ENCODE measurements at places on chromosomes 6 and 20. TPM values are rescaled to one million over a fixed set of nuclear protein-coding genes. Genes with fewer than 3 reads are reported as not detected.

The PSORS1C2 gene
- not detected for total RNA-seq

The SMPDL3A gene
- total RNA-seq = 64.8 TPM

The C20orf141 gene
- total RNA-seq = not detected

The SLC9A8 gene
- total RNA-seq = 30.6 TPM

The GSTA2 gene
- total RNA-seq = not detected

The IMPG1 gene
- not detected for total RNA-seq

The OVOL2 gene
- total RNA-seq = not detected

The CSNK2B gene
- 124 TPM for total RNA-seq

The NRSN1 gene
- total RNA-seq = not detected

The PRICKLE4 gene
- total RNA-seq = 12.4 TPM

The PKIB gene
- not detected for total RNA-seq

DNA sequence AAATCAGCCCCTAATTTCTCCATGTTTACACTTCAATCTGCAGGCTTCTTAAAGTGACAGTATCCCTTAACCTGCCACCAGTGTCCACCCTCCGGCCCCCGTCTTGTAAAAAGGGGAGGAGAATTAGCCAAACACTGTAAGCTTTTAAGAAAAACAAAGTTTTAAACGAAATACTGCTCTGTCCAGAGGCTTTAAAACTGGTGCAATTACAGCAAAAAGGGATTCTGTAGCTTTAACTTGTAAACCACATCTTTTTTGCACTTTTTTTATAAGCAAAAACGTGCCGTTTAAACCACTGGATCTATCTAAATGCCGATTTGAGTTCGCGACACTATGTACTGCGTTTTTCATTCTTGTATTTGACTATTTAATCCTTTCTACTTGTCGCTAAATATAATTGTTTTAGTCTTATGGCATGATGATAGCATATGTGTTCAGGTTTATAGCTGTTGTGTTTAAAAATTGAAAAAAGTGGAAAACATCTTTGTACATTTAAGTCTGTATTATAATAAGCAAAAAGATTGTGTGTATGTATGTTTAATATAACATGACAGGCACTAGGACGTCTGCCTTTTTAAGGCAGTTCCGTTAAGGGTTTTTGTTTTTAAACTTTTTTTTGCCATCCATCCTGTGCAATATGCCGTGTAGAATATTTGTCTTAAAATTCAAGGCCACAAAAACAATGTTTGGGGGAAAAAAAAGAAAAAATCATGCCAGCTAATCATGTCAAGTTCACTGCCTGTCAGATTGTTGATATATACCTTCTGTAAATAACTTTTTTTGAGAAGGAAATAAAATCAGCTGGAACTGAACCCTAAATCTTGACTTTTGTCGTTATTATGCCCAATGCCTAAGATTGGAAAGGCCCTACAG, 4.5 kb downstream of the SOX4 start:
- DNase-seq = no peak

GRCh38 chr20:25238319-25239037, 9.4 kb upstream of the PYGB start:
- no peak for DNase-seq

DNA sequence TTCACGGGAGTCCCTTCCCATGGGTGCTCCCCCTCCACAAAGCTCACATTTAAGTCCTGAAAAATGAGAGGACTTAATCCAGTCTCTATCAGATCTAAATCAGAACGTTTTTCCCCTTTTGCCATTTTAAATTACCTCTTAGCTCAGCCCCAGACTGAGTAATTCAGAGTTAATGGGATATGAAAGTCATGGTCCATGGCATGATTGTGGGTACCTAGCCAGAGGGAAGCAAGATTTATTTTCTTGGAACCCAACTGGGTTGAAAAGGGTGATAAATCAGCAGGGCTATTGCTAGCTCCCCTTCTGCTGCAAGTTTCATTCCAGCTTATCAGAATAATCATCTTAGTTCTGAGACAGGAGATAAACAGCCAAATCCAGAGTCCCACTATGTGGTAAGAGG, 320.2 kb upstream of the CHD6 start:
- no peak for DNase-seq

GRCh38 chr6:17102258-17102870, 514 bp downstream of the STMND1 start:
- DNase-seq = no peak

DNA sequence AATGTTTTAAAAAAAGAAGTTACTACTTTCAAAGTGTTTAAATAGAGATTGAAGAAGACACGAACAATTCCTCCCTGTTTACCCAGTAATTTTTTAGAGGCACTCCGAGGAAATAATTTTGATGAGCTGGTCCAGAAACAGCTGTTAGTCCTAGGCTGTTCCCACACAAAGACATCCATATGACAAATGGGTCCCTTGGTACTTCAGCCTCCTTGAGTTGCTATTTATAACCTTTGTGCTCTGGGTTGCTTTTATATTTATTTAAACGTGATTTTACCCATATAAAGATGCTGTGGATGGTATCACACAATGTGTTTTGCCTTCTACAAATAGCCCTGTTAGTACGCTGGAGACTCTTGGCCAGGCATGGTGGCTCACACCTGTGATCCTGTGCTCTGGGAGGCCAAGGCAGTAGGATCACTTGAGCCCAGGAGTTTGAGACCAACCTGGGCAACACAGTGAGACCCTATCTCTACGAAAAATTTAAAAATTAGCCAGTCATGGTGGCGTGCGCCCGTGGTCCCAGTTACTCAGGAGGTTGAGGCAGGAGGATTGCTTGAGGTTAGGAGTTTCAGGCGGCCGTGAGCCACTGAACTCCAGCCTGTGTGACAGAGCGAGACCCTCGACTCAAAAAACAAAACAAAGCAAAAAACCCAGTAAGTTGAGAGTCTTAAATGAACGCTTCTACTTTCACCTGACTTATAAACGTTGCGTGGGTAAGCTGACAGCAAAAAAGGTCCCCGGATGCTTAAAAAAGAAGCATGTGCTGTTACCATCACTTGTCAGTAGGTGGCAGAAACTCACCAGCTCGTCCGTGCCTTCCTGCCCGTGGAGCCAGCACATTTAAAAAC, 56.9 kb upstream of the ARMH2 start:
- peak; percentile 85 for DNase-seq

DNA sequence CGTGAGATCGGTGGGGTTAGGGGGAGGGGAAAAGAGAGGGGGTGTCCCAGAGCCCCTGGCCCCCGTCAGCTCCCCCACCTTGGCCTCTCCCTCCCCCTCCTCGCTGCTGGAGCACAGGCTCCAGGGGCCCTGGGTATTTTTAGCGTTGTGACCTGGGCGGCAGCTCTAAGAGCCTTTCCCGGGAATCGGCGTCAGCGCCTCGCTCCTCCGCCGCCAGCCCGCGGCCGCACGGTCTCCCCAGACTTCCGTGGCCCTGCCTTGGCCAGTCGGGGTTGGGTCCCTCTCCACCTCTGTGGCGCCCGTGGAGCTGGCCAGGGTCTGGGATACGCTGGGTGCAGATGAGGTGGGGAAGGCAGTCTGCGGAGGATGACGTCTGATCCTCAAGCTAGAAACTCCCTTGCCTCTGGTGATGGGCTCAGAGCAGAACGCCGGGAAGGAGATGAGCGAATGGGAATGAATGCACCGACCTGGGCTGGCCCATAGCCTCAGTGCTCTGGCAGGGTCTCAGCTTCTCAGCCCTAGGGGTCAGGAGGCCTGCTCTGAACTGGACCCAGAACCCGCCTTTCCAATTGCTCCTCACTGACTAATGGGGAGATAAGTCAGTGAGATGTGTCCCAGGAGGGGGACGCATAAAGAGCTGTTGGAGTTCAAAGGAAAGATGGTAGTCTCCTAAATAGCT, 883 bp upstream of the DBNDD2 start:
- DNase-seq = no peak

GRCh38 chr6:166286839-166287271, 21.3 kb downstream of the PRR18 start:
- DNase-seq = peak; percentile 73

GRCh38 chr6:148464319-148465010, 121.8 kb downstream of the SASH1 start:
- DNase-seq = no peak

DNA sequence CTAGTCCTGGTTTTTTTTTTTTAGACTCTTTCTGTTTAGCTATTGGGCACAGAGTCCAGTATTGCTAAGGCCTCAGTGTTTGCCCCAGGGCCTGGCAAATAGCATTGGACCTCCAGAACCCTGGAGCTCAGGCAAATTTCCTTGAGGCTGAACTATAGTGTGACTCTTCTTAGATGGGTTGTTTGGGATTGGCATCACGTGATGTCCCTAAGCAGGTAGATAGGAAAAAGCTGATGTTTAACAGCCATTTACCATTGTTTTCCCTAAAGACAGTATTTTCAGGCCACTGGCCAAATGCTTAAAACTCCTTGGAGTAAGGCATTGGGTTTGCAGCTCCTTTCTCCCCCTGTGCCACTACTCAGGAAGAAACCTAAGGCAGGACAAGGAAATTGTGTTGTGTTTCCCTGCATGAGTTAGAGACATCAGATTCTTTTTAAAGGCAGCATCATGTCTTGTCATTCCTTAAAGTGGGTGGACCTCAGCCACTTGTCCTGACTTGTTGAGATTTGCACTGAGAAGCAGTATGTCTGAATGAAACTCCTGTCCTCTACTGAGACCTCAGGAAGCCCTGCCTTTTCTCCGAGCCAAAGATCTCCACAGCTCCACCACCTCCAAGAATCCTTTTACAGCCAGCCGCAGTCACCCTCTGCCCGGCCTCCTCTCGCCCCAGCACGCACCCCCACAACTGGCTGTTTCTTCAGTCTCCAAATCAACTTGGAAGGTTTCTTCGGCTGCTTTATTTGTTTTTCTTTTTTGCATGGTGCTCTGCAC, 46.2 kb upstream of the RNF144B start:
- no peak for DNase-seq

DNA sequence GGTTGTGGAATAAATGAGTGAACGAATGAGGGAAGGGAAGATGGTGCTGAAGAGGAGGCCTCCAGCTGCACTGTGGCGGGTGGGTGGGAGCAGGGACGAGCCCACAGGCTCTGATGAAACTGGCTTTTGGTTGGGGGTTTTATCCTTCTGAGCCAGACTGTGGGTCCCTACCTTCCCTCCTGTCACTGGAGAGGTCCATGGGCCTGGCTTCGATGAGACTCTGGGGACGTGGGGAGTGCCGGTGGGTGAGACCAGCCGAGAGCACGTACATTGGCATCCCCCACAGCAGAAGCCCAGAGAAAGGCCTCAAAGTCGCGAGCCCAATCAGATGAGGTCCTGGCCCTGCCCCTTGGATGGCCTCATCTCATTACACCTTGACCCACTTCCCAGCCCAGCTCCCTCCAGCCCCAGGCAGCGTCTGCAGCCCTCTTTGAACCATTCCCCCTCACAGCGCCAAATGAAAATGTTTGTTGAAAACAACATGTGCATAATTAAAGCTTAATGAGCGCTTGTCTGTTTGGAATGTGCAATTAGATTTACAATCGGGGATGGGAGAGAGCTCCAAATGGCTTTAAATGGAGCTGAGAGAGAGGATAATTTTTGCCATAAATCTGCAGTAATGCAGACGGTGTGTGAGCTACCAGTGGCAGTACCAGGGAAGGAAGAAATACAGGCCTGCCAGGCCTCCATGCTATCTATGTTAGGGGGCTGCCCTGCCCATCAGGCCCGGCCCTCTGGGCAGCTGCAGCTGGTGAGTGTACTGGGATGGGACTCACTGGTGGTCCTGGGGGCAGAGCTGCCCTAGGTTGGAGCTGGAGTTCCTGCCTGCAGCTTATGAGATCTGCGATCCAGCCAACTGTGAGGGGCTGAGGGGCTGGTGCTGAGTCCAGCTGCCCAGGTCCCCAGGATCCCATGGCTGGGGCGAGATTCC, 47.2 kb downstream of the TOX2 start:
- DNase-seq = no peak

DNA sequence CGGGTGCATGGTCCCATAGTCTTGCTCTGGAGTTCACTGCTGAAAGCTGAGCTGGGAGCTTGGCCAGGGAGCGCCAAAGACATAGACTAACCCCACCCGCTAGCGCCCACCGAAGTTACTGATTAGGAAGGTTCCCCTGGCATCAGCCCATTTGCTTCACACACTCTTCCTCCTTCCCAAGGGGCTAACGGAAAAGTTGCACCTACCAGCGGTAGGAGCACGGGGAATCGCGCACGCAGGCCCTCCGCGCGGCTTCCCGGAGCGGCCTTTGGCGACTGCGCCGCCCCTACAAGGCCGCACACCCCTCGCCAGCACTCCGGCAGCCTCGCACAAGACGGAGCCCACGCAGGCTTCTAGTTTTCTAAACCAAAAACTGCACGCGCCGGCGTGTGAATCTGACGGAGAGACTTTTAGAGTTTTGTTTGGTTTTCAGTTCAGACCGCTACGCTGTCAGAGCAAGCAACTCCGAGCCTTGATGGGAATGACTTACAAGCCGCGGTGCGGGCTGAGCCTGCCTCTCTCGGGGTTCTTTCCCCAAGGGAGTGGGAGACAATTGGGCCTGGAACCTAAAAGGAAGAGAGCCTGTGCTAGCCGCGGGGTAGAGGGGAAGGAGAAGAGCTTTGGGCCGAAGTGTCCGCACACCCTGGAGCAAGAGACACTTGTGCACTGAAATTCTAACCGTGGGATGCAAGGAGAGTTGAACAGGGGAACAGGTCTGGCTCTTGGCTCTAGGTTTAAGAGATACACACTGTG, 891 bp upstream of the POU3F2 start:
- peak; percentile 73 for DNase-seq

GRCh38 chr20:38888059-38888831, 38.0 kb upstream of the FAM83D start:
- DNase-seq = peak; percentile 70

GRCh38 chr6:158783851-158784250, 35.3 kb downstream of the EZR start:
- no peak for DNase-seq

GRCh38 chr20:8330785-8331695, 199.0 kb downstream of the PLCB1 start:
- no peak for DNase-seq

- DNase-seq = no peak
Observed at GRCh38 chr6:119234457-119234856, 115.1 kb downstream of the MAN1A1 start.

DNA sequence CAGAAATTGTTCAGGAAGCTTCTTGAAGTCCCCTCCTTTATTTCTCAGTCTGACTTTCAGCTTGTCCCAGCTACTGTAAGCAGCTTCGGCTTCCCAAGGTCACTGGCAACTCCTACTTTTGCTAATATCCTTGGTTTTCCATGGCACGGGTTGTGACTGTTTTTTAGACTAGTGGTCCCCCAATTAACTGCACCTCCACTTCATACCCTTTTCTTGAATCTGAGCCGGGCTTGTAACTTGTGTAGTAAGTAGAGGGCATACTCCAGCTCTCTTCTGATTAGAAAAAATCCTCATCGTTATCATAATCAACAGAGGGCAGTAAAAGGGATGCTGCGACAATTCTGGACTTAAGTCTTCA, 162.3 kb upstream of the TNFAIP3 start:
- no peak for DNase-seq

- no peak for DNase-seq
Observed at GRCh38 chr20:41425180-41425884, 58.7 kb upstream of the EMILIN3 start.

GRCh38 chr6:163414946-163415619, 565 bp downstream of the QKI start:
- DNase-seq = peak; percentile 91

DNA sequence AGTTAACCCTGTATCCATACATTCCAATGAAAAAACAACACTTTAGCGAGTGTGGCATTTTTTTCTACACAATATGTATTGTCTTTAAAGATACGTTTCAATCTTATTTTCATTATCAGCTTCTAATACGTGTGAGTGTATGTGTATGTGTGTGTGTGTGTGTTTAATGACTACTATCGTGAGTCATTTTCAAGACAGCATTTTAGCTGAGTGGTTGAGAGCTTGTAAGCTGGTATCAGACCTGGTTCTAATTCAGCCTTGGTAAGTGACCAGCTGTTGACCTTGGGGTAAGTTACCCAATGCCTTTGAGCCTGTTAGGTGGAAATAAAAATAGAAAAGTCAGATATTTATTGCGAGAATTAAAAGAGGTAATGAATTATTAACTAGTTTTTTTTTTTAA, 320.0 kb upstream of the NT5E start:
- no peak for DNase-seq

All from spleen (tissue), 13 donors.